ENCODE measurements at places on chromosomes 1 and 21.

DNA sequence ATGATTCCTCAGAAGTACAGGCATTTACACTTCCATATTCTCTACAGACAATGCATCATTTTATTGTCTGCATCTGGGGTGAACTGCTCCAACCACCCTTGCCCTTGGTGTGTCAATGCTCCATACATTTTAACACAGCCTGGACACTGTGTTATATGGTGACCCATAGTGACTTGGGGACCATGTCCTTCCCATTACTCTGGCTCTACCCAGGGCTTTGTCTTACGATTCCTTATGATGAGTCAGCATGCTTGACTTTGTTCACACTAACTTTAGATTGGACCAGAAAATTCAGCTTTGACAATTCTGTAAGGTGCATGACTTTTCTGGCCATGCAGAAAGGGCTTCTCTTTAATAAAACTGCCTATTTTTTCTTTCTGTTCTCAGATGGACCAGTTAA, 6.8 kb upstream of the OVAAL start:
- DNase-seq = no peak

DNA sequence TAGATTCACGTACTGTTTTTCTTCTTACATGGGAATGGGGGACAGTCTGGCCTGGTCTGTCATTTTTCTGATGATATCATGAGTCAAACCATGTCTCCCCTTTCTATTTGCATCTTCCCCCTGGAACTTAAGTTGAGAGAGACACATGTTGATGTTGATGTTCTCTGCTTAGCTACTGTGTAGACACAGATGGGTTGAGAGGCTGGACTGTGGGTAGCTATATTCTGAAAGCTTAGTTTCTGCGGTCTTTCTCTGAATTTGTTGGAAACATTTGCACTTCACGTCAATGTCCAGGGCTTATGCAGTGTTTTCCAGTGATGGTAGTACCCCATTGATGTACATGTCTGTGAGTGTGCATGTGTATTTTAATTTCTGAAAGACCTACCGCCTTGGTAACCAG, 58.2 kb downstream of the FCRL5 start:
- no peak for DNase-seq

GRCh38 chr1:58783993-58784757, at the start of gene JUN:
JUN (minus strand) TSS chr1:58784047; CDS start chr1:58783070, 977 bp downstream.
- peak; percentile 99 for DNase-seq

GRCh38 chr21:23215261-23215660, 2217.1 kb downstream of the NCAM2 start:
- no peak for DNase-seq

DNA sequence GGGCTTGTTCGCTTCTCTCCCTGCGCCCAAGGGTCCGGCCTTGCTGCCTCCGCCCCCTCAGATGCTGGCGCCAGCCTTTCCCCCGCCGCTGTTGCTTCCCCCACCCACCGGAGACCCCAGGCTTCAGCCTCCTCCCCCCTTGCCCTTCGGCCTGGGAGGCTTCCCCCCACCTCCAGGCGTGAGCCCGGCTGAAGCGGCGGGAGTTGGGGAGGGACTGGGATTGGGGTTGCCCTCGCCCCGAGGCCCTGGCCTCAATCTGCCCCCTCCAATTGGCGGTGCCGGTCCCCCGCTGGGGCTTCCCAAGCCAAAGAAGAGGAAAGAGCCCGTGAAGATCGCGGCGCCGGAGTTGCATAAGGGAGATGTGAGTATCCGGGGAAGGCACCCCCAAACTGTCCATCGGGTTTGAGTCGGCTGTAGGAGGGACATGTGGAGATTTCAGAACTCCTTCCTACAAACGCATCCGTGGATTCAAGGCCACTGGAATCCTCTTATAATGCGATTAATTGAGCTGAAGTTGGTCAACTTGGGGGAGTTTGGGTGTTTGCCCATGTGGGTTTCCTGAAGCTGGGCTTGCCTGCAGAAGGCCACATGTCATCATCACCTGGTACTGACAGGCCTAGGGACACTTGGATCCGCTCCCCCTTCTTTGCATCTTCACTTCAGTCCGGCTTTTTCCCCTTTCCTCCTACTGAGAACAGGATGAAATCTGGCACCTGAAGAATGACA, 707 bp downstream of the PRCC start:
- DNase-seq = peak; percentile 54

Data from CD14-positive monocyte (primary cell).